ENCODE measurements at places on chromosomes 3 and 15. TPM values are rescaled to one million over a fixed set of nuclear protein-coding genes. Genes with fewer than 3 reads are reported as not detected.

GRCh38 chr3:40588406-40588805, 63.6 kb downstream of the ZNF621 start:
- no peaks in the 10 kb centered on the region for H3K27me3 ChIP-seq
- H3K27ac ChIP-seq, result no peak overlapping the region
- H3K4me3 ChIP-seq, result no peak overlapping the region
- H3K4me1 ChIP-seq, result peaks cover 13% of the 10 kb centered on the region

GRCh38 chr3:67846166-67846565, 191.8 kb upstream of the SUCLG2 start:
- no peak for DNase-seq
- no peaks in the 10 kb centered on the region for H3K36me3 ChIP-seq
- no peaks in the 10 kb centered on the region for H3K27me3 ChIP-seq
- no peak overlapping the region for H3K4me3 ChIP-seq

Gene NME9
- 5.6 TPM for total RNA-seq

Gene SLC26A6
- total RNA-seq, result 11.7 TPM

GRCh38 chr3:88611826-88612326, 462.1 kb downstream of the C3orf38 start:
- no peaks in the 10 kb centered on the region for H3K36me3 ChIP-seq
- H3K27me3 ChIP-seq, result no peaks in the 10 kb centered on the region
- H3K27ac ChIP-seq, result no peak overlapping the region
- H3K4me3 ChIP-seq, result no peak overlapping the region

Gene IVD
- total RNA-seq, result 45.5 TPM

DNA sequence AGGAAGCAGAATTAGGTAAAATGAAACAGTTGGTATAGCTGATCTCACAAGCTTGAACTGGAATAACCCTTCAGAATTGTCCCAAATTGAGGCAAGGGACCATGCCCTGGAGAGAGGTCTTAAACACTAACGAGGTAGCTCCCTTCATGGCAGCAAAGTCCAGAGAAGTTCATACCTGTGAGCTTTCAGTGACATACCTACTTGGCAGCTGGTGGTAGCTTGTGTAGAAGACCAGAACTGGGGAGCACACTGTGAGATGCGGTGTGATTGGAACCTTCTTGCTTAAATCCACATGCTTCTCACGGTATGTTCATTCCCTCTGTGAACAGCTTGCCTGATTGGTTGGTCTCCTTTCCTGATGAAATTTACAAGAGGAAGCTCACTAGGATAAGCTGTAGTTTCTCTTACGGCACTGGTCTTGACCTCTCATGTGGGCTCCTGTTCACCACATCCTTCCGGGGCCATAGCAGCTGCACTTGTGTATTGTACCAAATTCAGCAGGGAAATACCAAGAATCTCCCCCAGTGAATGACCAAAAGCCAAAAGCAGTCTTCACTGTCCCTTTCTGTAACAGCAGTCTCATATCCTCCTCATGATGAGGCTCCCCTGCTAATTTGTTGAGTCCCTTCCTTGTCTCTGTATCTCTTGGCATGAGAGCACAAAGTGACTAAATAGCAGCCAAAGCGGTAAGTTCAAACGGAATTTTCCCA, 483.7 kb upstream of the FRG2C start:
- no peaks in the 10 kb centered on the region for H3K4me1 ChIP-seq
- no peak for DNase-seq
- no peaks in the 10 kb centered on the region for H3K27me3 ChIP-seq
- no peak overlapping the region for H3K27ac ChIP-seq

GRCh38 chr3:121998611-121999473, 23.2 kb downstream of the ILDR1 start:
- no peak for DNase-seq
- no peak overlapping the region for H3K27ac ChIP-seq
- H3K36me3 ChIP-seq, result no peaks in the 10 kb centered on the region
- H3K27me3 ChIP-seq, result no peaks in the 10 kb centered on the region
- H3K4me1 ChIP-seq, result no peaks in the 10 kb centered on the region

Gene IRAK2
- 2.6 TPM for total RNA-seq

GRCh38 chr15:101449471-101450402, 39.8 kb downstream of the PCSK6 start:
- peaks cover 28% of the 10 kb centered on the region for H3K4me1 ChIP-seq
- no peaks in the 10 kb centered on the region for H3K27me3 ChIP-seq
- H3K36me3 ChIP-seq, result no peaks in the 10 kb centered on the region
- no peak overlapping the region for H3K4me3 ChIP-seq

Gene SLC22A13
- 0.40 TPM for total RNA-seq

DNA sequence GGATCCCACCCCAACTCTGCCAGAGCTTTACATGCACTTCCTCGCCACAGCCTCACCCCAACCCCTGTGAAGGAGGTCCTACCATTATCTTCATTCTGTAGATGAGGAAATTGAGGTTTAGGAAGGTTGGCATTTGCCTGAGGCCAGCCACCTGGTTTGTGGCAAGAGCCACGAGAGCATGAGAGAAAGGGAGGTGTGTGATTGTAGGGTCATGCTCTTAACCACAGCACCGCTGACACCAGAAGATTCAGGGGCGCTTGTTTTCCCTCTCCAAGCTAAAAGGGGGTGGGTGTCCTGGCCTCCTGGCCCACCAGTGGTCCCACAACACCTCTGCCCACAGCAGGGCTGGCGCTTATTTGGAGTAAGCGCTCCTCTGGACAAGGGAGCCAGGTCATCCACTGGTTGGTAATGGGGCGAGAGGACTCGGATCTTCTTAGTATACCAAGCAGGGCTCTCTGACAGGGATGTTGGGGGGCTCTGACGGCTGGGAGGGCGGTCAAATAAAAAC, 691 bp downstream of the RHCG start:
- no peak overlapping the region for H3K4me3 ChIP-seq
- H3K27me3 ChIP-seq, result no peaks in the 10 kb centered on the region
- no peak overlapping the region for H3K27ac ChIP-seq
- H3K4me1 ChIP-seq, result peaks cover 36% of the 10 kb centered on the region
- H3K36me3 ChIP-seq, result peaks cover 22% of the 10 kb centered on the region
- DNase-seq, result no peak

- H3K27me3 ChIP-seq, result no peaks in the 10 kb centered on the region
- no peaks in the 10 kb centered on the region for H3K4me1 ChIP-seq
- H3K27ac ChIP-seq, result no peak overlapping the region
- H3K4me3 ChIP-seq, result no peak overlapping the region
- peaks cover 2% of the 10 kb centered on the region for H3K36me3 ChIP-seq
These were observed 100.4 kb downstream of the PCCB start for GRCh38 chr3:136350557-136350956.

GRCh38 chr15:28986108-28986507, 100.3 kb downstream of the APBA2 start:
- peaks cover 39% of the 10 kb centered on the region for H3K4me1 ChIP-seq
- H3K27ac ChIP-seq, result peak overlapping the region; percentile 80
- H3K36me3 ChIP-seq, result peaks cover under 1% of the 10 kb centered on the region
- H3K4me3 ChIP-seq, result no peak overlapping the region
- no peak for DNase-seq
- H3K27me3 ChIP-seq, result no peaks in the 10 kb centered on the region
